ENCODE measurements at places on chromosomes 3 and 15. TPM values are rescaled to one million over a fixed set of nuclear protein-coding genes. Genes with fewer than 3 reads are reported as not detected.

Gene GP5
- 6.1 TPM for total RNA-seq

Gene POTEB3
- total RNA-seq, result not detected

Gene AMIGO3
- not detected for total RNA-seq

Gene ROBO2
- total RNA-seq, result not detected

Gene NECTIN3
- total RNA-seq, result 6.4 TPM

Measured in T-helper 17 cell (primary cell).